Cardiac septum (tissue), 1 donor: ENCODE measurements at places on chromosomes 13 and 19.

GRCh38 chr19:18685597-18686190 is 2.2 kb downstream of the CRTC1 start:
- no peak for DNase-seq

DNA sequence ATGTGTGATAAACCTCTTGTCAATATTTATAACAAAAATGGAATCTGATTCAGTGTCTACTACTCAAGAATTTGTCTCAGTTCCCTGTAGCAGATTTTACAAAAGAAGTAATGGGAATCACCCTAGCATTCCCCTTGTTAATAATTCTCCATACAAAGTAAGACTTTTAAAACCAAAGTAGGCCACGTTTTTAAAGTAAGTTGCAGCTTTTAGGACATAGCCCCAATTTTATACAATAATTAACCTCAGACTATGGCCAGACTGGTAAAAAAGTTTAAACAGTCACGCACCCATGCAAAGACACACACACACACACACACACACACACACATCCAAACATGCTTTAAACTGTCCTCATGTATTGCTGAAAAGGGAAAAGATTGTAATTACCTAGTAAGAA is 589.9 kb downstream of the PCDH9 start:
- DNase-seq: no peak

- no peak for DNase-seq
Observed at GRCh38 chr19:18419699-18420460, 682 bp downstream of the SSBP4 start.

GRCh38 chr19:55252760-55253663 is 5.8 kb downstream of the PPP6R1 start:
- DNase-seq: no peak

DNA sequence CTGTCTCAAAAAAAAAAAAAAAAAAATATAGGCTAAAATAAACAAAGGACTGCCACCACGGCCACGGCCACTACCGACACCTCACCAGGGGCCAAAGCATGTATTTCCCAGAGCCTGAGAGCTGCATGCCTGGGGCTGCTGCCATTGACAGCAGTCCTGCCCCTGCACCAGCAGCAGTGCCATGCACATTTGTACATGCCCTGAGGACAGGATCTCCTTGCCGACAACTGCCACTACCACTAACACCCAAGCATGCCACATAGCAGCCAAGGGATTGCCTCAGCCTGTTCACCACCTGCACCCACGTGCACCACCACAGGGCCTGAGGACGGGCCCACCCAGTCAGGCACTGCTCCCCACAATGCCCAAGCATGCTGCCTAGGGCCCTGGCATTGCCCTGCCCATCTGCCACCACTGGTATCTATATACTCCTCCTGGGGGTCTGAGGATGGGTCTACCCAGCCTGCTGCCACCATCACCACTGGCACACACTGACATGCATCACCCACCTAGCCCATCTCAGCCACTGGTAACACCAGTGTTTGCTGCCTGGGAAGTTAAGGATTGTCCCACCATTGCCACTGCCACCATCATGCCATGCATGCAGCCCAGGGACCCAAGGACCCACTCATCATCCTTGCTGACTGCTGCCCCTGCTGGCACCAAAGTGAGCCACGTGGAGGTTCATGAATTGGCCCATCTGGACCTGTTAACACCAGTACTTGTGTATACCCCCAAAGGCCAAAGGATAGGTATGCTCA is 10.6 kb upstream of the NUP62 start:
- no peak for DNase-seq

GRCh38 chr19:33100894-33101644 is 20.1 kb downstream of the GPATCH1 start:
- no peak for DNase-seq

GRCh38 chr19:8335343-8336071 is 7.6 kb downstream of the KANK3 start:
- DNase-seq: no peak

DNA sequence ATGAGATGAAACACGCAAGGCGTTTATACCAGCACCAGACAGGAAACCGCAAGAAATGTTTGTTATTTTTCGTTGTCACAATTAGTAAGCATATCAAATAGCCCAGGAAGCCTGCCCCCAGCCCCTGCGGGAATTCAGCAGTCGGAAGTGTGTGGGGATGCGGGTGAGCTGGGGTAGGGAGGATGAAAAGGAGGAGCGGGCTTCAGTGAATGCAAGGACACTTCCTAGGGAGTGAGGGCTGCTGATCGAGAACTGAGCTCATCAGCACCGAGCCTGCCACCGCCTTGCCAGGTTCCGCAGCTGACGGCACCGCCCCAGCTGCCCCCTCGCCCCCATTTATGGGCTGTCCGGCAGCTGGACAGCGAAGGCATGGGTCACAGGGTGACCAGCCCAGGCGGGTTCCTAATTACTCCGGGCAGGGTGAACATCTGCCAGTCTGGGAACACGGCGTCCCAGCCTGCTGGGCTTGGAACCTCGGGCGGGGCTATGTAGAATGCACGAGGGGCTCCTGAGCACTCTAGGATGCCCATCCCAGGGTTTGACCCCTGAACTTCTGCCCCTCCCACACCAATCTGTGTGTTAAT is 1.6 kb upstream of the BEST2 start:
- DNase-seq: no peak

DNA sequence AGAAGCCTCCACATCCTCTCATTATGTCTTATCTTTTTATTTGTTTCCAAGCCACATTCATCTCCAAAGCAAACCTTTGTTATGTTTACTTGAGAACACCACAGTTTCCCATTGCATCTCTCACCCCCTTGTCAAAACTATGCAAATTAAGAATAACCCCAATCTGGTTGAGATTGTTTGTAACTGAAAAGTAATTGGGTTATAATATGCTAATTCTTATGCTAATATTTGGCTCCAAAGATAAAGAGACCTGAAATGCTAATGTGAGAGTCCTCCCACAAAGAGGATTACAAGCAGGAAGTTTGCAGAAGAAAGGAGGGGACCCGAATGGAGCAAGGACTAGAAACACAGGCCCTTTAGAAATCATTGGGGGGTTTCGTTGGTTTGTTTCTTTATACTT is 92.9 kb upstream of the UBL3 start:
- DNase-seq: no peak

DNA sequence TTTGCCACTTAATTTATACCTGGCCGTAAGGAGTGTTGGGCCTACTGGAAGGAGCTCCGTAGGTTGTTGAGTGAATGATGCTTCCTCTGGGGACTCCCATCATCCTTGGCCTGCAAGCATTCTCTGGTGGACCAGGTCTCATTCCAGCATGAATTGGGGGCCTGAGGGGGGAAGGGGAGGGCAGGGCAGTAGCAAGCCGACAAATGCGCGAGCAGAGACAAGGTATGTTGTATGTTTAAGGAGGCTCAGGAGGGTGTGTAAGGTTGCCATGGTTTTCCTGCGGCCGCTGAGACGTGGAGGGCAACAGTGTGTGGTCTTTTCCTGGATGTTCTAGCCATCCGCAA is 749 bp downstream of the ZNF264 start:
- no peak for DNase-seq

DNA sequence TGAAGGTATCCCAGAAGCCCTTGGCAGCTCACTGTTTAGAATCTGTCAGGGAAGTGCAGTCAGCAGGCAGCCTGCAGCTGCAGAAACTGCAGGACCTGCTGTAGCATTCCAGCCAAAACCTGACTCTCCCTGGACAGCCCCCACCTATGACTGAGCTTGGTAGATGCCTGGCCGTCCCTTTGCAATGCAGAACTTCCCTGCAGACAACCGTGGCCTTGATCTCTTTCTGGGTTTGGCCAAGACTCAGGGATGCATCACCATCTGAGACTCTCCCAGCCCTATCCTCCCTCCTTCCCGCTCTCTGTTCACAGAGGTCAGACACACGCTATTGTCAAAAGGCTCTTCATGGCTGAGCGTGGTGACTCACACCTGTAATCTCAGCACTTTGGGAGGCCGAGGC is 99.4 kb downstream of the ZNF557 start:
- DNase-seq: no peak

GRCh38 chr19:45090034-45090433 is 2.9 kb upstream of the PPP1R37 start:
- no peak for DNase-seq

DNA sequence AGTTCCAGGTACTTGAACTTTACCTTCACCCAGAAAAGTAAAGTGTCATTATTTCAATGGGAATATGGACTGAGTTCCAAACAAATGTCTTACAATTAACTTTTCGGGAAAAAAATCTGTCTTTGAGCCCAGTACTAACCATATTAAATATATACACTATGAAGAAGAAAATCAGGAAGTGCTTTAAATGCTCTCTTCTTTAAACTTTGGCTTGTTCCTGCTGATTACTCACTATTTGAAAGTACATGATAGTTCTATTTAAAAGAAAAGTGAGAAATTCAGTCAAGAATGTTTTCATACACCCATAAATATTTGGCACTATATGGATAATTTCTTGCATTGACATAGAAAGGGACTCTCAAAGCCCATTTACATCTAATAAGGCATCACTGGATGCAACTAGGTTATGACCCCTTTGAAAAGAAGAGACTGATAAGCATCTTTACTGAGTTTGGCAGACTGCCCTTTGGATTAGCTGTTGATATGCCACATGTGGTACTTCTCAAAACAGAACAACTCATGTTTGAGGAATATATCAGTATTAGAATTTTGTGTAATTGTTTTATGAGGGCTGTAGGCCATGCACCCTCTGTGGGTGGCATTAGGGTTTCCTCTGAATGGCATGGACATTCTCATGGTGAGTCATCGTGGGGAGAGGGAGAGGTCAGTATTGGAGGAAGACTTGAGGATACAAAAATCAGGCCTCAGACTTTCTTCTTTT is 25.0 kb upstream of the VWA8 start:
- DNase-seq: no peak

DNA sequence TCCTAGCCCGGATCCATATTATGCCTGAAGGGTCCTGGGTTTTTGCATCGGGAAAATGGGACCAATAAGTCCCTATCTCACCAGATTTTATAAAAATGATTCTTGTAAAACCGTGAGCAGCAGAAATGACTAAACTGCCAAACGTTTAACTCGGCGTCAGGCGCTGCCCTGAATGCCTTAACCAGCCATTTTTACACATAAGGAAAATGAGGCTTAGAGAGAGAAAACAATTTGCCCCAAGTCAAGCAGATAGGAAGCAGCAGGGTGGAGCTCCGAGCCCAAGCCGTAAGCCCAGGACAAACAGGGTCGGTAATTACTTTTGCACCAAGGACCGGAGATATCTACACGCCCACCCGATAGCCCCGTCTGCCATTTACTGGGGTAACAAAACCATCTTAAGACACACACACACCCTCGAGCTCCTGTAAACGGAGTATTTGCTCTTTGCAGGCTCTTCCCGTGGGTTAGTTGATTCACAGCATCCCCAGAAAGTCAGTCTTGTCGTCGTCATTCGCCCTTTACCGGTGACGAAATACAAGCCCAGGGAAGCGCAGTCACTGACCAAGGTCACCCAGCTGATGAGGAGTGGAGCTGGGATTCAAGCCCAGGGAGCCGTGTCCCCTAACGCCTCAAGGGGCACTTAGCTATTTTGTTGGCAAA is 16.0 kb upstream of the MRI1 start:
- no peak for DNase-seq

GRCh38 chr13:21342699-21343442 is 116.2 kb downstream of the ZDHHC20 start:
- peak; percentile 10 for DNase-seq

GRCh38 chr19:947707-948539 is 22.1 kb downstream of the ARID3A start:
- no peak for DNase-seq

DNA sequence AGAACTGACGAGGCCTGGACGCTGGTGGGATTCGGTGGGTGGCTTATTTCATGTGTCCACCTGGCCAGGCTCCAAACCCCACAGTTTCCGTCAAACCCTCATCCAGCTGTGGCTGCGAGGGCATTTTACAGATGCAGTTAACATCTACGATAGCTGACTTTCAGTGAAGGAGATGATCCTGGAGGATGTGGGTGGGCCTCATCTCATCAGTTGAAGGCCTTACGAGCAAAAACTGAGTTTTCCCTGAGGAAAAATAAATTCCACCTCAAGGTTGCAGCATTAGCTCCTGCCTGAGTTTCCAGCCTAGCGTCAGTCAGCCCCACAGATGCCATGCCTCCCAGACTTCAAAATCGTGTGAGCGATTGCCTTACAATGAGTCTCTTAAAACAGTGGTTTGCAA is 111.1 kb upstream of the PEG3 start:
- DNase-seq: no peak

GRCh38 chr13:108835083-108835482 is 205.7 kb downstream of the MYO16 start:
- no peak for DNase-seq

GRCh38 chr19:42420055-42420544 is 7.1 kb downstream of the LIPE start:
- peak; percentile 73 for DNase-seq

DNA sequence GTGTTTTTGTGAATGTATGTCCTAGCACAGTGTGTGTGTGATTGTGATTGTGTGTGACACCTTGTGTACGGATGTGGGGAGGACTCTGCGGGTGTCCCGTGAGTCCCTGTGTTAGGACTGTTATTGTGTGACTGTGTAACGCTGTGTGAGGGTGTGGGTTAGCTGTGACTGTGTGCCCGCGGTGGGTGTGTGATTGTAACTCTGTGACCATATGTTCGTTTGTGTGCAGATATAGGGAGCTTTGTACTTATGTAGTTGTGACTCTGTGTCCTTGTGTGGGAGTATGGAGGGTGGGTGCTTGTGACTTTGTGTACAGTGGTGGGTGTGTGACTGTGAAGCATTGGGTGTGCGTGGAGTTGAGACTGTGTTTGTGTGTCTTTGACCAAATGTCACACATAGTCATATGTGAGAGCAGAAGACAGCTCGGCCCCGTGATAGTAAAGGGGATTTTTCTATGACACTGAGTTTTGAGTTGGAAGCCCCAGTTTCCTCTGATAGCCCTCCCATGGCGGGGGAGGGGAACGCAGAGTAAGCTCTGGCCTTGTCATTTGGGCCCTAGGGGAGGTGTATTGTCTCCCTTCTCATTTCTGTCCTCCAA is 949 bp upstream of the ZNF260 start:
- no peak for DNase-seq

DNA sequence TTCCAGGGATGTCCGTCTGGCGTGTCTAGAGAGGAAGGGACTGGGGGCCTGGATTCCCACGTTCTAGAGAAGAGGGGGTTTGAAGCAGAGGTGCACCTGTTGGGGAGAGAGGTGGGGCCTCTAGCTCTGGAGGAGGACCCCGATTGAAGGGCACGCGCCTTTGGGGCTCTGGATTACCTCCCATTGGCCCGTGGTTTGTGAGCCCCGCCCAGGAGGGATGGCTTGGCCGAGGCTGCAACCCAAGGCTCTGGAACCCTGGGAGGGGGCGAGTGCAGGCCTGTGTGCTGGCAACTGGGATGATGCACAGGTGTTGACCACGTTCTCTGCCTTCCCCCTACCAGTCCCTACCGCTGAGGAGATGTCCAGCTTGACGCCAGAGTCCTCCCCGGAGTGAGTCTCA is 20.2 kb downstream of the TMEM150B start:
- no peak for DNase-seq

DNA sequence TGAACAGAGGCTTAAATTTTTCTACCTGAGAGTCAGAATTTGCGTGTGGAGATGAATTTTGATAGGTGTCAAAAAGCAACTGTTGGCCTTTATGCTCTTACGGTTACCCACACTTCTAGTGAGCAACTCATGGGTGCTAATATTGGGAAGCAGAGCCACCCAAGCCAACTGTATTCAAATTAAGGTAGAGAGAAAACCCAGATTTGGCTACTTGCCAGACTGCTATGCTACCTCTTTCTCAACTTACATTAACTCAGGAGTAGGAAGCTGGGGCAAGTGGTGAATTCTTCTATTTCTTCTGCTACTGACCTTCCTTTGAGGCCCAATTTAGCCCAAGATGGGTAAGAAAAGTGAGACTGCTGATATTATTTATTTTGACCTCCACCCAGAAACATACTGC is 83.9 kb downstream of the OLFM4 start:
- no peak for DNase-seq
